ENCODE measurements at places on chromosomes 3 and 15.

- DNase-seq = no peak
These were observed 4.8 kb downstream of the CHD2 start for GRCh38 chr15:92904722-92905571.

- DNase-seq = no peak
These were observed 139.0 kb upstream of the SLC2A2 start for GRCh38 chr3:171165499-171165921.

DNA sequence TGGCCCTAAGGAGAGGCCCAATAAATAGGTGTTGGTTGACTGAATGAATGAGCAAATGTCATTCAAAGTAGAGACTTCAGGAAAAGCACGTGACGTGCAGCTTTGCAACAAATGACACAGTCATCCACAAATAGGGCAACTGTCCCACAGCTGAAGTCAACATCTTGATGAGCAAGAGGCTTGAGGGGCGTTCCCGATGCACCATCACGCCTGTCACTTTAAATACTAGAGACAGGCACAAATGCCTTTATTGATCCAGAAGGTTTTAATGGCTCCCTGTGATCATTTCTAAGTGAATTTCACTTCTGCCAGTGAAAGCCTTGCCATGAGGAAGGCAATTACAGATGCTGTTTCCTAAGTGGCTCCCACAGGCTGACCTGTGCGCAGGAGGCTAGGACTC lies 43.6 kb downstream of the ABTB1 start:
- no peak for DNase-seq

DNA sequence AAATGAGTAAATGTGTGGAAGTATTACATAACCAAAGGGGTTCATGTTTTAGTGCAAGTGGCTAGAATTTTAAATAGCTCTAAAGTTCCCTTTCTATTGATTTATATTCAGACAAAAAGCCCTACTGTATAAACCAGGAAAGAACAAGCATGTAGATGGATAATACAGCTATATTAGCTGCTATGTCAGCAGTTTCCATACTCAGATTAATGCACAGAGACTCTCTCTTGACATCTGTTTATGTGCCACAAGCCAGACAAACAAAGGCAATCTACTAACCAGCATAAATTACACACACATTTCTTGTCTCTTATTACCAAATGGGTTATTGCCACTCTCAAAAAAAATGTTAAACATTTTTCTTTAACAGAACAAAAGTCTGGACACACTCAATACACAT lies 760.1 kb upstream of the NECTIN3 start:
- no peak for DNase-seq

DNA sequence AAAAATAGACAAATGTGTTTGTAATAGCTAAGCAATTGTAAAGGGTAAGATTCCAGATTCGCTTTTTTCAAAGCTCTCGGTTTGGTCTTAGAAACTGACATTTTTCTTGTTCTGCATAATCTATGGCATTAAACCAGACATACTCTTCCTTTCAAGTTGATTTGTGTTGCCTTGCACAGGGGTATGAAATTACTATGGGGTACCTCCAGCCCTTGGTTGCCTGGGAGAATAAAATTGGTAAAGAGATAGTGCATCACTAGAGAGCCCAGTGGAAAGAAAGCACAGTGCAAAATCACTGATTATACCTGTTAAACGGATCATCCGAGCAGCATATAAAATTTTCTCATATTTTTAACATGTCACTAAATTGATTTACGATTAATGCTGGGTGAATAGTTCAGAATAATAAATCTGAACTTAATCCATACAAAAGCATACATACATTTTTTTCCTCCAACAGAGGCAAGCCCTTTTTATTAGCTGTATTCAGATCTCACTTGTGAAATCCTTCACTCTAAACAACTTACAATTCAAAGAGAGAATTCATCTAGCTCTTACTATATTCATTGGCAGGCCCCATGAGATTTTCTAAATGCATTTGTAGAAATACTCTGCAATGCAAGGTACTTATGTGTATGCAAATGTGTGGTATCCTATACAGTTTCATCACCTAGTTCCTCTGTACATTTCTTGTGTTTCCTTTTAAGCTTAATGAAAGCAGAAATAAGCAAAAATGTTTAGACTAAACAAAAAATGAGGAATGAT lies 224.4 kb downstream of the ROBO1 start:
- no peak for DNase-seq

DNA sequence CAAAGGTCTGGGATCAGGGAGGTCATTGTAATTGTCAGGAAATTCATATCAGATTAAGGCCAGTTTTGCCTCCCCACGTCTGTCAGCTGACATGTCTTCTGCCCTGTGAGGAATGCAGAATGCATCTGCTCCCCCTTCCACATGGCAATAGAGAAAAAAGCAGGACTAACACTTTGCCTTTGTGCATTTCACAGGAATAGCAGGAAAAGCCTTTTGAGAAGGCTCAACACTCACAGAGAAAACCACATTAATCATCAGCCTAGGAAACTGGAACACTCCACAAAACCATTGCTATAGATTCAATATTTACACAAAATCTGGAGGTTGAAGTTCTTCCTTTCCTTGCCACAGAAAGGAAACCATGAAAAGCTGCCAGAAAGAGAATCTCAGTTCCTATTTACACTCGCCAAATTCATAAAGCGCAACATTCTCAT lies 165.2 kb upstream of the HES1 start:
- no peak for DNase-seq

GRCh38 chr3:32442766-32443165 lies 51.1 kb downstream of the CMTM7 start:
- no peak for DNase-seq

DNA sequence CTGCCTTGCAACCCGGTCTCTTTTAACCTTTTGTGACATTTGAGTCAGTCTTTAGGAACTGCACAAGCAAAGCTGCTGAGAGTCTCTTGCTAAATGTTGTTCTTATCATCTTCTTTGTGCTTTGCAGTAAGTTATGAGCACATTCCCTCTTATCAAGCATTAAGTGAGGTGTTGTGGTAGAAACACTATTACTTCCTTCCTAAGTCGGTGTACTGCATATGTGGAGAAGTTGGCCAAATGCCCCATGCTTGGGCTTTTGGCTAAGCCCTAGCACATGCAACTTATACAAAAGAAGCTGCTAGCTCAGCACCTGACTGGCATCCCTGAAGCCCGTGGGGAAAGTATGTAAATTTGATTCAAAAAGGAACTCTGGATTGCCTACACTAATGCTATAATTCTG lies 136.5 kb upstream of the RBMS3 start:
- DNase-seq = no peak

Measured in NCI-H748 treated with DMSO at 0.1 percent for 48 hours (cell line).